ENCODE measurements at places on chromosomes 12 and 14. TPM values are rescaled to one million over a fixed set of nuclear protein-coding genes. Genes with fewer than 3 reads are reported as not detected.

- DNase-seq = no peak
Measured at GRCh38 chr12:127257366-127257935, 1009.5 kb upstream of the TMEM132C start.

- DNase-seq = no peak
Measured at GRCh38 chr12:65139389-65139788, 18.3 kb upstream of the WIF1 start.

- no peak for DNase-seq
Measured at GRCh38 chr12:120475643-120476042, 6.1 kb upstream of the SRSF9 start.

DNA sequence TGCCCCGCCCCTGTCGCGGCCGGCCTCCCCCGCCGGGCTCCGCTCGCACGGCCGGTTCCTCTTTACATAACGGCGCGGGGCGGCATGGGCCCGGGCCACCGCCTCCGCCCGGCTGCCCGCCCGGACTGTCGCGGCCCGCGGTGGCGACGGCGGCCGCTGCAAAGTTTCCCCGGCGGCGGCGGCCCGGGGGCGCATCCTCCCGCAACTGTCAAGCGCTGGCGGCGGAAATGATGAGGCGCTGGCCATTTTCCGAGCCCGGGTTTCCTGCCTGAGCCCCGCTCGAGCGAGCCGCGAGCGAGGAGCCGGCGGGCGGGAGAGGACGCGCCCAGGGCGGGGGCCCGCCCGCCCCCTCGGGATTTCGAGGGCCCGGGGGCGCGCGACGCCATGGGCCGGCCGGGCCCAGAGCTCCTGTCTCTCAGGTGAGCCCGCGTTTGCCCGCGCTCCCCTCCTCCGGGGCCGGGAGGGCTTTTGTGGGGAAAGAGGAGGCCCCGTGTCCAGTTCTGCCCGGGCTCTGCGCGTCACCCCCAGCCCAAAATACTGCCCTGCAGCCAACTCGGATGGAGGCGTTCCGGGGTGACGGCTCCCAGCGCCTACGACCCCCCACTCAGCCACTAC is at the start of gene SH2B3:
Gene SH2B3, plus strand, starts transcription at position 65 of the 615 bp plus-strand sequence. CDS start 12,223 bp downstream, outside the sequence.
- no peak for DNase-seq

GRCh38 chr12:118307069-118307954 is 65.4 kb downstream of the TAOK3 start:
- DNase-seq = peak; percentile 73

Gene TMEM260
- 32.6 TPM for total RNA-seq

Gene EIF2S3B
- total RNA-seq = not detected

Gene CLEC2B
- 1.1 TPM for total RNA-seq

Gene GPR135
- 4.7 TPM for total RNA-seq

Gene TAS2R42
- total RNA-seq = not detected

Gene PPM1H
- total RNA-seq = 0.85 TPM

GRCh38 chr12:52847335-52848102 is 1.3 kb downstream of the KRT78 start:
- DNase-seq = no peak
